ENCODE measurements at places on chromosomes 1 and 21. TPM values are rescaled to one million over a fixed set of nuclear protein-coding genes. Genes with fewer than 3 reads are reported as not detected.

- H3K27ac ChIP-seq = peak overlapping the region; percentile 50
- peaks cover 64% of the 10 kb centered on the region for H3K4me1 ChIP-seq
- H3K27me3 ChIP-seq = no peaks in the 10 kb centered on the region
- DNase-seq = no peak
- peaks cover under 1% of the 10 kb centered on the region for H3K36me3 ChIP-seq
Observed at GRCh38 chr1:64539781-64540218, 69.9 kb downstream of the CACHD1 start.

GRCh38 chr1:112297536-112297935 is 98.5 kb upstream of the CTTNBP2NL start:
- H3K36me3 ChIP-seq = no peaks in the 10 kb centered on the region
- no peak overlapping the region for H3K27ac ChIP-seq
- H3K27me3 ChIP-seq = peaks cover 26% of the 10 kb centered on the region
- no peak overlapping the region for H3K4me3 ChIP-seq
- DNase-seq = no peak
- no peaks in the 10 kb centered on the region for H3K4me1 ChIP-seq

DNA sequence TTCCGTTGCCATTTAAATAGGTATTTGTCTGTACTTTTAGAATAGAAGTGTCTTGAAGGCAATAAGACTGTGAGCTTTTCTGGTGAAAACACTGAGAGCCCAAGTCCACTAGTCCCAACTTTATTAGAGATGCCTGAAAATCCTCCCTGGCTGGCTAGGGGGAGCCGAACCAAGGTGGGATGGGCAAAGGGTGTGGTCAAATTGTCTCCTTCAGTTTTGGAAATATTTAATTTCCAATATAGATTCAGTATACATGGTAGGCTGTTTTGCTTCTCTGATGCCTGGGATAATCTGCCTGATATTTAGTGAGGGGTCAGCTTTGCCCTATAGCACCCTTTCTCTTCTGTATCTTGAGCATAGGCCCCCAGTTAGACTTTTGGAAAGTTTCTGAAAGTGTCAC is 3.5 kb downstream of the ROR1 start:
- peaks cover 68% of the 10 kb centered on the region for H3K4me1 ChIP-seq
- no peaks in the 10 kb centered on the region for H3K36me3 ChIP-seq
- peak overlapping the region; percentile 44 for H3K4me3 ChIP-seq
- H3K27me3 ChIP-seq = peaks cover 29% of the 10 kb centered on the region

DNA sequence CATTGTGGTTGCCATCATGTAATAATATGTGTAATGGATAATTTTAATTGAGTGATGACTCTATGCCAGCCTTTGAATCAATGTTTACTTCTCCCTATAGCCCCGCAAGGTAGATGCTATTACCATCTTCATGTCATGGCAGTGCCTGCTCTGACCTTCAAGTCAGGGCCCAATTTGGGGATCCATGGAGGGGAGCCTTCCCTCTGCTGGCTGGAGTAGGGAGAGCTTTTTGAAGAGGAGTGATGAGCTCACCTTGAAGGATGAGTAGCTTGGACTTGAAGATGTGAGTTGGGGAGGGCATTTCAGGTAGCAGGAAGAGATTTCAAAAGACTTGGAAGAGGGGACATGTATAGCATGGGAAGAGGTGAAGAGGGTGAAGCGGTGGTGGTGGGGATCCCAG is 189.2 kb downstream of the FOXD2 start:
- H3K27me3 ChIP-seq = peaks cover 45% of the 10 kb centered on the region
- no peak for DNase-seq
- peaks cover 23% of the 10 kb centered on the region for H3K4me1 ChIP-seq
- H3K4me3 ChIP-seq = no peak overlapping the region

CR1 gene
- total RNA-seq = 0.02 TPM

- H3K36me3 ChIP-seq = no peaks in the 10 kb centered on the region
- H3K27me3 ChIP-seq = no peaks in the 10 kb centered on the region
- H3K4me1 ChIP-seq = peaks cover 18% of the 10 kb centered on the region
- no peak overlapping the region for H3K4me3 ChIP-seq
- no peak for DNase-seq
Observed at GRCh38 chr21:38315122-38315521, 58.3 kb downstream of the KCNJ15 start.

DNA sequence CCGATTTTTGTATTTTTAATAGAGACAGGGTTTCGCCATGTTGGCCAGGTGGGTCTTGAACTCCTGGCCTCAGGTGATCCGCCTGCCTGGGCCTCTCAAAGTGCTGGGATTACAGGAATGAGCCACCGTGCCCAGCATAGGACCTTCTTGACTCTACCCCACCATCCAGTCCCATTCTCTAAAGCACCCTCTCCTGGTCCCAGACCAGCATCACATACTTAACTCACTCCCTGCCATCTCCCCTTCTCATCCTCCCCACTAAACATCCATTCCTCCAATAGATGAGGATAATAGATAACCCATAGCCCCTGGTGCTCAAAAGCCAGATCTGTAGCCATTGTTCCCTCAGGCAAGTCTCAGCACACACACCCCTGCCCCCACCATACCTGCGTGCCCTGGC is 2.1 kb downstream of the ENTREP3 start:
- H3K36me3 ChIP-seq = peaks cover 8% of the 10 kb centered on the region
- no peak for DNase-seq
- peak overlapping the region; percentile 61 for H3K27ac ChIP-seq

CD101 gene
- 4.4 TPM for total RNA-seq

Data from type B pancreatic cell (in vitro differentiated cells).